Coronary artery (tissue), 2 donors: ENCODE measurements at places on chromosomes 4 and X.

DNA sequence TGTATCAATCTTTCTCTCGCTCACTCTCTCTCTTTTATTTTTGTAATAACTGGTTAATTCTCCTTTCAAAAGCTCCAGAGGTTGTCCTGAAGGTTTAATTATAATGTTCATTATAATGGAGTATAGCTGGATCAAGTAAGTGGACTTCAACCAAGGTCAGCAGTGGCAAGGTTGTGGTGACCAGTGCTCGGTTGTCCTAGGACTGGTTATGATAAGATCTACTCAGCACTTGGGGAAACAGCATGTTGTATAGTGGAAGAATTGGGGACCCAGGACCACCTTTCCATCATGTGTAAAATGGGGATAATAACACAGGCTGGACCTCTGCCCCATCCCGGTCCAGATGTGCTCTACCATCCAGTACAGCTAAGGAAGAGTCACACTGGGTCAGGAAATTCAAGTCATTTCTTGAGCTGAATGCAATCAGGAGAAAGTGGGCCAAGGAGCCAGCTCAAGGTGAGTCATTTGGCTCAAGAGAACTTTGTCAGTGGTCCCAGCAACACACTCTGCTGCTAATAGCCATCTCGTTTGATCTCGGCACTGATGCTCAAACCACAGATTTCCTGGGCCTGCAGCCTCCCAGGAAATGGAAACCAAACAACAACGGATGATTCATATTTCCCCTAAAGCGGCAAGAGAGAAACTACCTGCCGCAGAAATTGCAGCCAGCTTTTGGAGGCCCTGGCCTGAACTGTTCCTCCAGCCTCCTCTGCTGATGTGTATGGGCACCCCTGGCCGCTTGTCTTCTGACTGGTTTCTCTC lies 123.6 kb upstream of the RBPJ start:
- no peak for DNase-seq

- DNase-seq = no peak
Measured at GRCh38 chrX:360496-361150, 26.1 kb downstream of the PPP2R3B start.

DNA sequence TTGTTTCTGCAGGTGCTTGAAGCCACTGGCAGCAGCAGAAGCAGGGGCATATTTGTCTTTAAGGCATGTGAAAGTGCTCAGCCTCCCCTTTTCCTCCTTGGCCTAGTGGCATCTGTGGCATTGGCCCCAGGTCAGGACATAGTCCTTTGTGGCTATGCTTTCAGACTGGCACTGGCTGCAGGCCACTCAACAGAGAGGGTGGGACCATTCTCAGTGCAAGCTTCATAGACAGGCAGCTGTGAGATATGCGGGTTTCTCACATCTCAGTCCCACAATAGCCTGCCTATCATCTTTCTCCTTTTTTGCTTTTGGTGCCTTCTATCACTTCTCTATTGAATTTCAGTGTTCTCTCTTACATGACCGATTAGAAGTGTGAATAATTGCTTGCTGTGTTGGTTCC lies 104.8 kb downstream of the ACTRT1 start:
- no peak for DNase-seq

DNA sequence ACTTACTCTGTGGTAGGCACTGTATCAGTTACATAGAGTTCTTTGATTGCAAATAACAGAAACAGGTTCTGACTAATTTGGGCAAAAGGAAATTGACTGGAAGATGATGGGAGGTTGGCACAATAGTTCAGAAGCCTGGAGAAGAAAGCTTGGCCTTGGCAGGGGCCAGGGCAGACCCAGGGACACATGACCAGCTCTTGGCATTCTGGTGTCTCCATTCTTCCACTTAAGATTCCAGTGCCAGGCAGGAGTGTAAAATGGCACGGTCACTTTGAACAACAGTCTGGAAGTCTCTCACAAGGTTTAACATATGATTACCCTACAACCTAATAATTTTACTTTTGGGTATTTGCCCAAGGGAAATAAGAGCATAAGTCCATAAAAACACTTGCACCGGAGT lies 175.9 kb downstream of the BCOR start:
- no peak for DNase-seq

GRCh38 chrX:3678328-3678727 lies 35.1 kb downstream of the PRKX start:
- no peak for DNase-seq

DNA sequence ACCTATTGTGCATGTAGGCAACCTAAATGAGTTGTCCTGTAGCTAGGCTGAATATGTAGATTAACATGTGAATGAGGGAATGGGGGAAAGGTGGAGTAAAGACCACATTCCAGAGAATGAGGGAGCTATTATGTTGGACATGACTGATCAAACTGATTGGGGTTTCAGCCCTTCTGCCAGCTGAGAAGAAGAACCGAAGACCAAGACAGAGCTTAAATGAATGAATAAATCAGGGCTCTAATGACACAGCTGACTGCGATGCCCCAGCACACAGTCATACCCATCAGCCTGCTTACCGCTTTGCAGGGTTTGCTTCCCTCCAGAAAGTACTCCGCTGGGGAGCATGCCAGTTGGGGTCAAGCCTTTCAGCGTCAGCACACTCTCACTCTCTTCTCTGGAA lies 315.4 kb downstream of the PPP3CA start:
- no peak for DNase-seq

DNA sequence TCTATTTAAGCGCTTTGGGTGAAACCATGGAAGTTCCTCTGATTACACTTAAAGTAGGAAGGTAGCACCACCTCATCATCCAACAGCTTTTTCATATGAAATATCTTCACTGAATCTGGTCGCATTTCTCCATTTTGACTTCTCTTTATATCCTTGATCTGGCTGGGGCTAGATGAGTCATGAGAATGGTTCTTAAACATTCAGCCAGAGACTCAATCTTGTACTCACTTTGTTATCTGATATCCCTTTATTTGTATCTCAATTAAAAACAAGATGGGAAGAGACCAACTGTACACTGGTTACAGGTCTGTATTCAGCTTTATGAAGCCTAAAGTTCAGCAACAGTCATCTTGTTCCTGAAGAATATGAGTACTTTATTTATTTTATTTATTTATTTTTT lies 84.9 kb downstream of the CBLL2 start:
- DNase-seq = no peak

DNA sequence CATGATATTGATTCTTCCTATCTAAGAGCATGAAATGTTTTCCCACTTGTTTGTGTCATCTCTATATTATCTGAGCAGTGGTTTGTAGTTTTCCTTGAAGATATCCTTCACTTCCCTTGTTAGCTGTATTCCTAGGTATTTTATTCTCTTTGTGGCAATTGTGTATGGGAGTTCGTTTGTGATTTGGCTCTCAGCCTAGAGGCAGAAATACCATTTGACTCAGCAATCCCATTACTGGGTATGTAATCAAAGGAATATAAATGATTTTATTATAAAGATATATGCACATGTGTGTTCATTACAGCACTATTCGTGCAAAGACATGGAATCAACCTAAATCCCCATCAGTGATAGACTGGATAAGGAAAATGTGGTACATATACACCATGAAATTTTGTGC lies 172.7 kb upstream of the IL15 start:
- no peak for DNase-seq
